ENCODE measurements at places on chromosomes 7 and 10. TPM values are rescaled to one million over a fixed set of nuclear protein-coding genes. Genes with fewer than 3 reads are reported as not detected.

Gene SAP25
- 1.6 TPM for total RNA-seq

DNA sequence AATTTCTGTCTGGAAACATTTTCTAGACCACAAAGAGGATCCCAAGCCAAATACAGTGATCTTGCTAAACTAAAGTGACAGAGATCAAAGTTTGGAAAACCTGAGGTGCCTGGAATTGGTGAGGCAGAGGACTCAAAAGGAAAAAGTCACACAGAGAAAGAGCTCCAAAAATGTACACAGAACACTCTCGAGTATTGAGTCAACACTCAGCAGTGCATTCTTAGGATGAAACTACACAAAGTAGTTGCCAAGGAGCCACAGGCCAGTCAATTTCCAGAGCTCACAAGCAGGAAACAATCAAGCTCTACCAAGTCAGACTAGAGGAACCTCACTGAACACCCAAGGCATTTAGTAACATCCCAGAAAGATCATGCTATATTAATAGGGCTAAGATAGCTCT, 61.3 kb downstream of the MICU1 start:
- DNase-seq = no peak

GRCh38 chr7:26865094-26865388, 651 bp upstream of the SKAP2 start:
- DNase-seq = no peak

- DNase-seq = no peak
Measured at GRCh38 chr10:63173468-63174232, 40.5 kb downstream of the NRBF2 start.

- peak; percentile 8 for DNase-seq
Measured at GRCh38 chr7:31663072-31663471, 23.9 kb upstream of the PPP1R17 start.

DNA sequence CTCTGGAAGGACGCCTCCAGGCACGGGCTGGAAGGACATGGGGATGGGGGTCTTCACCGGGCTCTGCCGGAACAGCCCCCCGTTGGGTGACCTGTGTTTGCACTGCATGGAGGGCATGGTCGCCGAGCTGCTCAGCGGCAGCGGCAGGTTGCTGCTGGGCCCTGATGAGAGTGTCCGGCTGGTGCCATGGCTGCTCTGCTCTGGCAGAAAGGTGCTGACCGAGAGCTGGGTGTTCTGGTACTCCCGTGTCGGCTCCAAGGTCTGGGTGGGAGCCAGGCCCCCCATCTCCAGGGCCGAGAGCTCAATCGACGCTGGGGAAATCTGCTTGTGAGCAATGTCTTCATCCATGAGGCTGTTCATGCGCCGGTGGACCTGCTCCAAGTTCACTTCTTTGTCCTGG, 764.3 kb downstream of the GRID1 start:
- no peak for DNase-seq

- DNase-seq = no peak
Measured at GRCh38 chr10:93267521-93267920, 193.8 kb downstream of the CYP26A1 start.

All from HT1080 (cell line).